Left lung (tissue), 14 donors: ENCODE measurements at places on chromosomes 4 and X. TPM values are rescaled to one million over a fixed set of nuclear protein-coding genes. Genes with fewer than 3 reads are reported as not detected.
A peak's percentile ranks its signal among the peaks of the same experiment; 100 is the strongest.

DNA sequence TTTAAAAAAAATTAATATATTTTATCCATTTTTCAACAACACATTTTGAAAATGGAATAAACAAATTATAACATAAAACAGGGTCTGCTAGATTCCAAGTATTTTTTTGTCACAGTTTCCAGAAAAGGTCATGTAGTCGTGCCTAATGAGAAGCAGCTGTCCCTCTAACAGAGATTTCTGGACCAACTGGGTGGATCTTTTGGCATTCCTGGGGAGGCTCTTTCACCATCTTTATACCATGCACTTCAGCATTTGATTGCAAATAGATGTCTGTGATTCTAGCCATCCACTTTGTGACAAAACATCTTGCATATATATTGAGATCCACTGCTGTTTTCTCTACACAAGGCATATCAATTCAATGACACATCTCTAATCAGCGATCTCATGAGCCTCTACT, 210.7 kb upstream of the LDB2 start:
- no peak for DNase-seq

DNA sequence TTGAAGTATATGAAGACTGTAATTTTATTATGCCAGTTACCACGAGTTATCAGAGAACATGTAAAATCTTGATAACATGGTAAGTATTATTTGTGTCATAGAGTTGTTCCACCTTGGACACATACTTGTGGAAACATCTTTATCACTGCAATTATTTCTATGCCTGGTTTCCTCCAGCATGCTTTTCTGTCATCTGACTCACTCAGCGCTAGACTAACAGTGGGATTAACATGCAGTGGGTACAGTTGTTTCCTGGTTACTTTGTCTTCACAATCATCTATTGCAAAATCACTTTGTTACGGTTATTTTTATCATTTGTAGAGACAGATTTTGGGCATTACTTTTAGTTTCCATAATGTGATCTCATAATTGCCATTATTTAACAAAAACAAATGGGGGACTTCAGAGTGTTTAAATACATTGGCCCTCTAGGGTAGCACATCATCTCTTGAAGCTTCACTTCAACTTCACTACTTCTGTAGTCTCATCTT, at the start of gene STATH:
Gene STATH, plus strand, starts transcription at position 441 of the 491 bp plus-strand sequence. CDS start 2,472 bp downstream, outside the sequence.
- DNase-seq, result no peak

The STS gene
- polyA plus RNA-seq, result 5.0 TPM

GRCh38 chr4:84235126-84235944, 263.8 kb downstream of the NKX6-1 start:
- DNase-seq, result no peak

The TRIM61 gene
- polyA plus RNA-seq, result 5.1 TPM

DNA sequence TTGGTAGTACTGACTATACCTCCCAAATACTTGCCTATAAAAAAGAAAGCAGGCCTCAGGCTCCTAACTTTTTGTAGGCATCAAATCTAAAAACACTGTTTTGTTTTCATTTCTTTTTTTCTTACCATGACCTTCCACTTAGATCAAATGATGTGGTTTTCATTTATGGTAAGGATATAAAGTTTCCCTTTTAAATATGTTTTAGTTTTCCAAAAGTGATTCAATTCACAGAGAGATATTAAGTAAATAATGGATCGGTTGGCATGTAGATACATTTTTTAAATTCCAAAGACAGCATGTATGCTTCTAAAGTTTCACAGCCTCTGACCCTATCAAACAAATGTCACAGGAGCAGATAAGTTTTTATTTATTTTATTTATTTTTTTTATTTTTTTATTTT, 23.9 kb downstream of the EFHC2 start:
- DNase-seq, result no peak

- DNase-seq, result no peak
Measured at GRCh38 chr4:53141308-53141707, 224.6 kb downstream of the SCFD2 start.

DNA sequence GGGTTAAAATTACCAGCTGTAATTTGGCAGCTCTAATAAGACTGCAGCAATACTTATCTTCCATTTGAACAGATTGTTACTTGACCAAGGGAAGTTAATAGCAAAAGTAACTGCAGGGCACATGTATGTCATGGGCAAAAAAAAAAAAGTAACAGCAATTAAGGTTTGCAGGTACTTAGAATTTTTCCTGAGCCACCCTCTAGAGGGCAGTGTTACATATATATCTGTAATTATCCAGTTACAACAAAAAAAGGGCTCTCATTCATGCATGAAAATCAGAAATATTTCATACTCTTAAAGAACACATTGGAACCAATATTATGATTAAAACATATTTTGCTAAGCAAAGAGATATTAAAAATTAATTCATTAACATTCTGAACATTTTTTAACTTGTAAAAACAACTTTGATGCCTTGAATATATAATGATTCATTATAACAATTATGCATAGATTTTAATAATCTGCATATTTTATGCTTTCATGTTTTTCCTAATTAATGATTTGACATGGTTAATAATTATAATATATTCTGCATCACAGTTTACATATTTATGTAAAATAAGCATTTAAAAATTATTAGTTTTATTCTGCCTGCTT, 25.1 kb downstream of the XIAP start:
- peak; percentile 48 for DNase-seq

GRCh38 chr4:11966782-11967181, 538.1 kb upstream of the HS3ST1 start:
- DNase-seq, result no peak

GRCh38 chr4:681736-682451, 7.1 kb downstream of the SLC49A3 start:
- no peak for DNase-seq

The PPBP gene
- 32.5 TPM for polyA plus RNA-seq

GRCh38 chr4:94302191-94302590, 40.4 kb downstream of the HPGDS start:
- DNase-seq, result no peak

GRCh38 chr4:53994382-53995102, 69.9 kb downstream of the CHIC2 start:
- no peak for DNase-seq
